OCI-M1 (cell line): ENCODE measurements at places on chromosomes 7 and 10.

DNA sequence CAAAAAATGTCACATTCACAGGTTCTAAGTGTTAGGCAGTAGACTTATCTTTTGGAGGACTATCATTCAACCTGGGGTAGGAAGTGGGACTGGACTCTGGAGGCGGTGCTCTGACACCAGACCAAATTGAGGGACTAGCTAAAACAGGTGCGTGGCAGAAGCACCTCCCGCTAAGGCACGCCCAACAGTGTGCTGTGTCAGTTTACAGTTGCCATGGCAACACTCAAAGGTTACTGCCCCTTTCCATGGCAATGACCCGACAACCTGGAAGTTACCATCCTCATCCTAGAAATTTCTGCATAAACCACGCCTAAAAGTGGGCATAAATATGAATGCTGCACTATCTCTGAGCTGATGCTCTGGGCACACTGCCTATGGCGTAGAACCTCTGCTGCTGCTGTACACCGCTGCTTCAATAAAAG lies 14.0 kb upstream of the BLNK start:
- no peak for DNase-seq

DNA sequence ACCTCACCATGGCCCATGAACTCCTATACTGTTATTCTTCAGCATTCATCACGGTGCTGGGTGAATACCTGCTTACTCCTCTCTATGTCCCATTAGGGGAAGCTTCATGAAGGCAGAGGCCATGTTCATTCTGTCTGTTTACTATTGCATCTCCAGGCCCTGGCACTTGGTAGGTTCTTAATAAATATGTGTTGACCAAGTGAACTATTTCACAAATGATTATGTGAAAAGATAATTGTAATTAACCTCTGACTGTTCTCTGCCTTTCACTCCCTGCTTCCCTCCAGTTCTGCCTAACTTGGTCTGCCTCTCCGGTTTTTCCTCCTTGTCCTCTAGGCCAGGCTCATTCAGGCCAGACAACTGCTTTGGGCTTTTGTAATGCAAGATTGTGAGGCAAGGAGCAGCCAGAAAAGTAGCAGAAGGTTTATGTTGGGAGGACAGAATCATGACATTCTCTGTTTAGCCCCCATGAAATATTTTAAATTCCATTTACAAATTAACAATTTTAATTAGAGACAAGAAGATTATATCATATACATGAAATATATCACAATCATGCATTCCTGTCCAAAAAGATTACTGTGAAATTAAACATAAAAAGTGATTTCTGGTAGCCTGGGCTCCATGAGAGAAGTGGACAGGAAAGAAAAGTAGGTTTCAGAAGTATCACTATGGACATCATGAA lies 42.1 kb upstream of the PLXNA4 start:
- DNase-seq, result no peak

DNA sequence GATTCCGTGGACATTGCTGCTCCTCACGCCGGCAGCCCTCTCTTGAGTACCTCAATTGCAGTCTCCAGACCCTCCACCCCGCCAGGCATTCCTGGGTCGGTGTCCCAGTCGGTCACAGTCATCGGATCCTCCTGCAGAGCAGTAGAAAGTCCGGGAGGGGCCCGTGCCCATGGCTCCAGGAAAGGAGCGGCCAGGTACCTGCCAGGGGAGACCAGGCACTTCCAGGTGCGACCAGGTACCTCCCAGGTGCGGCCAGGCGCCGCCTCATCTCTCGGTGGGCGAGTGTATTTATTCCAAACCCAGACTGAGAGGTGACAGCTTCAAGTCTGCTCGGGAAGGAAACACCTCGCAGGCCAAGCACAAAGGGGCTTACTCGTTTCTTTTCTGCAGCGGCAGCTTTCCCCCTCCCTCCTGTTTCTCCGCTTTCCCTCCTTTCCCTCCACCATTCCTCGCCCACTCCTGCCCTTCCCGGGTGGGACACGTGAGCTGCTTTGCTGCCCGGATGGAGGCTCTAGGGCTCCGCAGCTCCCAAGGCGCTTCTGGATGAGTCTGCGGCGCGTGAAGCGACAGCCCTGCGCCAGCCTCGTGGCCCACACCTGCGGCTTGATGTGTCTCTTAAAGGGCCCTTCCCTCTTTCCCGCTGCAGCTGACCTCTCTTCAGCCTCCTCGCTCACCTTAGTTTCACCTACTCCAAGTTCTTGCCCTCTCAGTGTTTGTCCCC lies 39.4 kb upstream of the AGK start:
- no peak for DNase-seq

GRCh38 chr7:129569811-129570215 lies 41.7 kb upstream of the NRF1 start:
- DNase-seq, result peak; percentile 7

- DNase-seq, result no peak
Measured at GRCh38 chr10:74337330-74338016, 186.5 kb downstream of the ADK start.

DNA sequence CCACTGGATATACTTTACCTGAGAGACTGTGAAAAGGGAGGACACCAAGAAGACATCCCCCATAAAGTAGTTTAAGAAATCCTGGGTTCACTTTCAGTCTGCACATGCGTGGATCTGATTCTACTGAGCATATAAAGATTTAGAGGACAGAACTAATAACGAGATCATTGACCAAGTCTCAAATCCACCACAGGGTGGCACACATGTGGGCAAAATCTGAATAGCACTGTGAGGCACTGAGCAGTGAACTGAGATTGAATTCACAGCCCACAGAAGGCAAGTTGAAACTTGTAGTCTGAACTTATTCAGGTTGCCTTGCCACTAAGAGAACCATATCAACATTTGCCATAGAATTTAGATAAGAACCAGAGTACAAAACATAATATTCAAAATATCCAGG lies 818.6 kb downstream of the GRID1 start:
- DNase-seq, result peak; percentile 61

GRCh38 chr10:534047-534566 lies 155.4 kb downstream of the DIP2C start:
- DNase-seq, result no peak

DNA sequence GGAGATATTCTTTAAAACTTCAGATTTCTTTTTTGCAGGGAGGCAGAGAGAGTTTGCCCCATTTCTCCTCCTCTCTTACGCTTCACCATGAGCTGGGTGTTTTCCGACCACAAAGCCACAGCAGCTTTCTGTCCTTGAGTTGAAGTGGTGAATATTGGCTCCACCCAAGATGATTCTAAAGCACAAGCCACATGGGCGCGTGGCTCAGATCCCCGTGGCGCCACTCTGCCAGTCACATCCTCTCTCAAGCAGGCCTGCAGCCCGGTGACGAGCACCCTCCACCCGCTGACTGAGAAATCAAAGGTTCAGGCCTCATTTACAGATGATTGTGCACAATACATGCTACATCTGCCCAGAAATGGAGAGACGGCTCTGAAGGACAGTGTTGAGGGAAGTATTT lies 27.6 kb upstream of the RNF32 start:
- peak; percentile 7 for DNase-seq

GRCh38 chr7:133593561-133593960 lies 340.7 kb downstream of the EXOC4 start:
- DNase-seq, result no peak

DNA sequence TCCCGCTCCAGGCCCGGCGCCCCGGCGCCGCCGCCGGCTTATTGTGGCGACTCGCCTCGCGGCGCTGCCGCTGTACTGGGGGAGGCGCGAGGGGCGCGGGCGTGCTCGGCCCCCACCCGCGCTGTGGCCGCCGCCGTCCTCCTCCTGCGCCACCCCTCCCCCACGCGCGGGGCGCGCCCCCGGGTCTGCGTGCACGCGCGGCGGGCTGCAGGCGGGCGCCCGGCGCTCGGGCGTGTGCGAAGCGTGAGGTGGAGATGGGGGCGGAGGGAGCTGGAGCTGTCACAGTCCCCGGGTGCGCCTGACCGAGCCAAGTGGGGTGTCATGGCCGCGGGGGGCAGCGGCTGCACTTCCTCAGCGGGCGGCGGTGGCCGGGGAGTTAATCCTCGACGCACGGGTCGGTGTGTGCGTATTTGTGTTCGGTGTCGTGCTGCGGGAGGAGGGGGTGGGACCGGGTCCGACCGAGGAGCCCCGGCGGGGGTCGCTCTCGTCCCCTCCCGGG lies 672 bp downstream of the LCOR start:
- DNase-seq, result peak; percentile 94

DNA sequence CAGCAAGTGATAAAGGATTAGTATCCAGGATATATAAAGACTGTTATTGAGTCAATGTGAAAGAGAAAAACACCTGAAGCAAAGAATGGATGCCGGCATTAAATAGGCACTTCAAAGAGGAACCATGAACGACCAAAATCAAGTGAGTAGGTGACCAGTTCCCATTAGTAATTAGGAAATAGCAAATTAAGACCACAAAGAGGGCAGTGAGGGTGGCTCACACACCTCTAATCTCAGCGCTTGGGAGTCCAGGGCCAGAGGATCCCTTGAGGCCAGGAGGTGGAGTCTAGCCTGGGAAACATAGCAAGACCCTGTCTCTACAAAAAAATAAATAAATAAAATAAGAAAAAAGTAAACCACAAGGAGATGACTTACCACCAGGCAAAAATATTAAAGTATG lies 1.5 kb upstream of the ANTXRL start:
- DNase-seq, result no peak

DNA sequence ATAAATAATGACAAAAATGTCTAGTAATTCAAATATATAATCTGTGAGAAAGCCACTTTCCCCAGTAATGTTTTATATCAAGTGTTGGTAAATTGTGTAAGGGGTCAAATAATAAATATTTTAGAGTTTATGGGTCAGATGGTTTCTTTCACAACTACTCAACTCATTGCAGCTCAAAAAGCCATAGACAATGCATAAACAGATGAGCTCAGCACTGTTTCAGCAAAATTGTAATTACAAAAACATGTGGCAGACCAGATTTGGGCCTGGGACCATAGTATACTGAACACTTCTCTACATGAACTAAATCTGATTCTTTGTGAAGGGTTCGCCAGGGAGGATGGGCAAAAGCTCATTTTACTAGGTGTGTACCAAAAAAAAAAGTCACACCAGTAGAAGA lies 460.8 kb downstream of the NRG3 start:
- no peak for DNase-seq

DNA sequence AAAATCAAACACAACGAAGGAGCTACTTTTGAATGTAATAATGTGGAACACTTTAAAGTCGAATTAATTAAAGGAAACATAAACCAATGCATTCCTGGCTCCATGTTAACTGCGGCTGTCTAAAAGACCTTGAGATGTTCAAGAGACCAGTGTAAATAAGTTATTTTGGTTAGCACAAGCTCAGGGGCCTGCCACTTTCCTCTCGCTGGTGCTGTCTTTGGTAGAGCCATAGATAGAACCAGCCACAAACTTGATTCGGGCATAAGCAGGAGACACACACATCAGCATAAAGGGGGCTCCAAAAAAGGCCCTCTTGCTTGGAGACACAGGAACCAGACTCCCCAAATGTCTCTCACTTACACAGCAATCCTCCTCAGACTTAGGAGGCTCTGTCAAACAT lies 121.6 kb upstream of the TBX20 start:
- DNase-seq, result no peak

DNA sequence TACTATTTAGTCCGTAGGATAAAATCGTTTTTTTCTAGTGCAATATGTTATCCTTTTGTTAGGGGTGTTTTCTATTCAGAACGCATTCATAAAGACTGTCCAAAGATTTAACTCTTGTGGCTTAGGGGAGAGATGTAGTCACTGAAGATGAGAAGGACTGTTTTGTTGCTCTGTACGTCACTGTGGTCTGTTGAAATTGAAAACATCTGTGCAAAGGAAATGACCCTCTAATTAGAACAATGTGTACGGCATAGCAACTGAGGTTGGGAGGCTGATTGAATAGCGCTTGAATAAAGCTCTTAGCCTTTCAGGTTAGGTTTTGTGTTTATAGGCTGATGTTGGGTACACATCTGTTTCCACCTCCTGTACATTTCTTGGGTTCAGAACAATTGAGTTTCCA lies 453.4 kb upstream of the AKR1E2 start:
- no peak for DNase-seq

- no peak for DNase-seq
Measured at GRCh38 chr10:132873395-132873794, 69.0 kb downstream of the CFAP46 start.
